ENCODE measurements at places on chromosomes 16 and 17.
A peak's percentile ranks its signal among the peaks of the same experiment; 100 is the strongest.

DNA sequence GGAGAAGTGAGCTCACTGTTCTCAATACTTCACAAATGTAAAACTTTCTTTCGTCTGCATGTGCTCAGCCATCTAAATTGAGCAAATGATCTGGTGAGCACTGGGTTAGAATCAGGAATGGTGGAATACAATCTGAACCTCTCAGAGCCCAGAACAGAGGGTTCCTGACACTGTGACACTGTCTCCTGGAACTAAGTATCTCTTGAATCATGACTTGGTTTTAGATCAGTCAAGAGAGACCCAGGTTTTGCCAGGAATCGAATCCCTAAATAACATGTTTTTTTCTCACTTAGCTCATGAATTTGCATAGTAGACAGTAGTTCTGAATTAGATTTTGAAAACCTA is 49.3 kb downstream of the SF3B3 start:
- peak overlapping the region; percentile 96 for H3K27ac ChIP-seq
- H3K36me3 ChIP-seq: peaks cover 64% of the 10 kb centered on the region
- H3K4me3 ChIP-seq: no peak overlapping the region
- H3K27me3 ChIP-seq: no peaks in the 10 kb centered on the region
- peaks cover 14% of the 10 kb centered on the region for H3K4me1 ChIP-seq

DNA sequence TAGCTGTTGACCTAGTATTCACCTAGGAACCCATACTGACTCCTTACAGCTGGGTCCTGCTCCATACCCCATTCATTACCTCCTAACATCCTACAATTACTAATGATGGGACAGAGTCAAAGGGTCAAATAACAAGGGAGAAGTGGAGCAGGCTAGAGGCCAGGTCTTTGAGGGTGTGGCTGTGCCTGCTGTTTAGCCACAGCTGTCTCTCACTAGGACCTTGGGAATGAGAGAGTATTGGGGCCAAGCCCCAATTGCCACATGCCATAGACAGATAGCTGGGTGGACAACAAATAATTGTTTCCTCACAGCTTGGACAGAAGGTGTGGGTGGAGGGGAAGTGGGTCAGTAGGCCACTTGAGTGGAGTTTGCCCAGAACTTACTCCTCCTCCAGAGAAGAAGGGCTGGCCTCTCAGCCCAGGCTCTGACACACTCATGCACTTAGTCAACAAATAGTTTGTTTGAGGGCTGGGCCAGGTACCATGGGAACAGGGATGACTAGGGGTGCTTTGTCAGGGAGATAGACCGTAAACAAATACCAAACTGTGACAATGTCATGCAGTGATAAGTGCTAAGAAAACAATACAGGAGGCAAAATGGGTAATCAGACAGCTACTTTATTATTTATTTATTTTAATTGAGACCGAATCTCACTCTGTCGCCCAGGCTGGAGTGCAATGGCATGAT is 10.2 kb upstream of the CENPT start:
- peaks cover 17% of the 10 kb centered on the region for H3K36me3 ChIP-seq
- peak overlapping the region; percentile 85 for H3K27ac ChIP-seq
- H3K27me3 ChIP-seq: no peaks in the 10 kb centered on the region

DNA sequence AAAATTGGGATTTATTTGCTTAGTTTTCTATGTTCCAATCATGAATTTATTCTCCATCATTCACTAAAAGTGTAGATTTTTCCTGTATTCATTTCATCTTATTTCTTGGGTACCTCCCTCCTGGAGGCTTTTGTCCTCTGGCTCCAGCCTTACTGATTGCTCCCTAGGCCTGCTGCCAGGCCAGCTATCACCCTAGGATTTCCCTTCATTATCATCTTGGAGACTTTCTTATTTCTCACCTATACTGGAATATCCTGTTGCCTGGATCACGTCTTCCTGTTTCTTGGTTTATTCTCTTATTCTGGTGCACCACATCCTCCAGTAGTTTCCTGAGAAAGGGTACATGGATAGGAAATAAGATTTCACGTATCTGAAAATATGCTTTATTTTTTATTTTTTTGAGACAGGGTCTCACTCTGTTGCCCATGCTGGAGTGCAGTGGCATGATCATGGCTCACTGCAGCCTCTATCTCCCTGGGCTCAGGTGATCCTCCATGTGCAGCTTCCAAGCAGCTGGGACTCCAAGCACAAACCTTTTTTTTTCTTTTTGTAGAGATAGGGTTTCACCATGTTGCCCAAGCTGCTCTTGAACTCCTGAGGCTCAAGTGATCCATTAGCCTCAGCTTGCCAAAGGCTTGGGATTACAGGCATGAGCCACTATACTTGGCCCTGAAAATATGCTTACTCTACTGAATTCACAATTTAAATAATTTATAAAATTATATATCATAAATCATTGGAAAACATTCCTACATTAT is 13.3 kb upstream of the KPNB1 start:
- no peak overlapping the region for H3K4me3 ChIP-seq
- H3K27ac ChIP-seq: no peak overlapping the region
- H3K4me1 ChIP-seq: no peaks in the 10 kb centered on the region
- DNase-seq: no peak
- no peaks in the 10 kb centered on the region for H3K27me3 ChIP-seq

GRCh38 chr16:88713568-88714419 is 7.5 kb downstream of the CTU2 start:
- H3K27me3 ChIP-seq: no peaks in the 10 kb centered on the region
- no peaks in the 10 kb centered on the region for H3K4me1 ChIP-seq
- no peak overlapping the region for H3K4me3 ChIP-seq
- H3K27ac ChIP-seq: no peak overlapping the region

- no peak overlapping the region for H3K27ac ChIP-seq
- no peak for DNase-seq
- H3K36me3 ChIP-seq: peaks cover 36% of the 10 kb centered on the region
- no peaks in the 10 kb centered on the region for H3K27me3 ChIP-seq
- H3K4me3 ChIP-seq: no peak overlapping the region
- H3K4me1 ChIP-seq: peaks cover under 1% of the 10 kb centered on the region
Measured at GRCh38 chr17:28182559-28182958, 136.4 kb upstream of the TMEM97 start.

GRCh38 chr17:66567234-66568170 is 265.1 kb downstream of the PRKCA start:
- H3K27ac ChIP-seq: no peak overlapping the region
- H3K4me3 ChIP-seq: no peak overlapping the region
- peaks cover 9% of the 10 kb centered on the region for H3K36me3 ChIP-seq
- H3K27me3 ChIP-seq: peaks cover 2% of the 10 kb centered on the region
- peaks cover 32% of the 10 kb centered on the region for H3K4me1 ChIP-seq

DNA sequence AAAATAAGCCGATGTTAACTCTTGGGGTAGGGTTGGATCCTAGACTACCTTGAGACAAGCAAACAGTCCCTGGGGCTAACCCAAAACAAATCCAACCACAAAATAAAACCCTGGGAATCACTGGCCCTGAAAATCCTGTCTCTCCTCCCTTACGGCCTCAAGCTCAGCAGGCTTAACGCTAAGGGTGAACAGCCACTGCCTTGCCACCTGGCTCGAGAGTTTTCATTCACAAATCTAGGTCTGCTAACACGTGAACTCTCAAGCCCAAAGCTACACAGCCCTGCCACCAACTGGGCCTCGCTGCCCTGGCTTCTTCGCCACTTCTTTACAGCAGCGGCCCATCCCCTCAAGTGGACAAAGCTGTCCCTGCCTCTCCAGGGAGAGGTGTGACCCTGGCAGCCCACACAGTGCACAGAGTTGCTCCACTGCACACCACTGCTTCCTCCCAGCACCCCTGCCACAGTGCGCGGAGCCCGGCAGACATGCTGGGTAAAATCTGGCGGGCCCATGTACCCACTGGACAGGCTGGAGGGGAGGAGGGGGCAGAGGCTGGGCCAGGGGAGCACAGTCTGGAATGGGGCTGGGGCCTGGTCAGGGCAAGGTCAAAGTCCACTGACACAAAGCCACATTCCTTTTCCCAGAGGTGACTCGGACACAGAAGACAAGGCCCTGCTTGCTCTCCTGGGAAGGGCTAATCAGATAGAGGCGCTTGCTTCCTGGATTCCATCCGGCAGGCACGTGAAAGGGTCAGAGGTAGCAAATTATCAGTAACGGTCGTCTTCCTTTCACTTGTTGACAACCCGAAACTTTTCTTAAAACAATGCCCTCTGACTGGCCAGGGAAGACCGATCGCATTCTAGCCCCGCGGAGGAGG is 996 bp downstream of the PCYT2 start:
- peaks cover 3% of the 10 kb centered on the region for H3K4me1 ChIP-seq
- H3K27me3 ChIP-seq: no peaks in the 10 kb centered on the region
- no peak overlapping the region for H3K27ac ChIP-seq
- peak overlapping the region; percentile 80 for H3K4me3 ChIP-seq
- DNase-seq: no peak

DNA sequence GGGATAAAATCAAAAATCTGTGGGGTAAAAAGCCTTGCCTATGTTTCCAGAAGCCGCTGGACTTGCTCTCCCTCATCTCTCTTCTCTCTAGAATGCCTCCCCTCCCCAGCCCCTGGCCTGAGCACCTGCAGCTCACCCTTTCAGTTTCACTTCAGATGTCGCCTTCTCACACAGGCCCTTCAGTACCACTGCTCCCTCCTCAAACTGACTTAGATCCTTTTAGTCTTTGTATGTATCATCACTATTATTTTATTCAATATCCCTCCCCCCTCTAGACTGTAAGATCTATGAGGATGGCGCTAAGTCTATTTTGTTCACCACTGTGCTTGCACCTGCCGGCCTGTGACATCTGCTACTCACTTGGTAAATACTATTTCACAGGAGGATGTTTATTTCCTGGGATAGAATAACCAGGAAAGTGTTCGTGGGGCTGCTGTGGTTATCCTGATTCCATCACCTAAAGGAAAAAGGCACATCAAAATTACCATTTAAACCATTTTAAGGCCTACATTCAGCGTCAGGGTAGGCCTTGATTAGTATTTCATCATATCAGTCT is 122.3 kb downstream of the MRTFB start:
- H3K36me3 ChIP-seq: no peaks in the 10 kb centered on the region
- no peaks in the 10 kb centered on the region for H3K27me3 ChIP-seq
- H3K27ac ChIP-seq: no peak overlapping the region
- 0 out of 2 replicates have a peak, but pooled peaks cover 3% of the 10 kb centered on the region for H3K4me1 ChIP-seq
- DNase-seq: no peak

- H3K27ac ChIP-seq: no peak overlapping the region
- peaks cover 4% of the 10 kb centered on the region for H3K36me3 ChIP-seq
- H3K27me3 ChIP-seq: no peaks in the 10 kb centered on the region
- no peak overlapping the region for H3K4me3 ChIP-seq
Measured at GRCh38 chr17:72536788-72537187, 416.0 kb downstream of the SOX9 start.

- DNase-seq: no peak
- no peaks in the 10 kb centered on the region for H3K4me1 ChIP-seq
- H3K27ac ChIP-seq: no peak overlapping the region
- H3K4me3 ChIP-seq: no peak overlapping the region
Measured at GRCh38 chr17:50963139-50963538, 97.0 kb upstream of the TOB1 start.

DNA sequence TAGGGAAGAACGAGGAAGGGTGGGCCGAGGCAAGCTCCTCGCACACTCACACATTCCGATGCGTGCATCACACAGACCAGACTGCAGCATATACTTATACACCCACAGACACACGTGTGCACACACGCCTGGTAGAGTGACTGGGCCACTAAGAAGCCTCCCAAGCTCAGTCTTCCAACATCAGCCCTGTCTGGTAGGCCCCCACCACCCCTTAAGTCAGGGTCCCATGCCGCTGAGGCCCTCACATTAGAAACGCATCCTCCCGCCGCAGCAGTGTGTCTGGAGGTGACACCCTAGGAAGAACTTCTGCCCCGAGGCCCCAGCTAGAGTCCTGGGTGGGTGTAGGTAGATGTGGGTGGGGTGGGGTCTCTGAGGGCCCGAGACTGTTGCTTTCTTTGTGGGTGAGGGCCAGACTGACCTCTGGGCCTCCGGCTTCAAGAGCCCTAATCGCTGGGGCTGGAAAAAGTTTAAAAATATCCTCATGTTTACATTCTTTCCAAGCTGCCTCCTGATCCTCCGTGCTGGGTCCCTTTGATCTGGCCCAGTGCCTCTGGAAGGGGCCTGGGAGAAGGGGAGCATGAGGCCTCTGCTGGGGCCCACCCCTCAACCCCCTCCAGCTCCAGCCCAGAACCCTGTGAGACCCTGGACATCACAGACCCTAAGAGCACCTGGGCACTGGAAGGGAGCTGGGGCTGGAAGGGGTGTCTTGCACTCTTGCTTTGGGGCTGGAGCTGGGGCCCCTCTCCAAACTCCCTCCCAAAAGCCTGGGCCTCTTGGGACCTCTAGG is 13.6 kb downstream of the CDH16 start:
- H3K27ac ChIP-seq: no peak overlapping the region
- H3K27me3 ChIP-seq: peaks cover 15% of the 10 kb centered on the region
- H3K4me3 ChIP-seq: no peak overlapping the region
- no peaks in the 10 kb centered on the region for H3K36me3 ChIP-seq
- peaks cover 6% of the 10 kb centered on the region for H3K4me1 ChIP-seq

- no peak overlapping the region for H3K4me3 ChIP-seq
- H3K27ac ChIP-seq: no peak overlapping the region
- H3K27me3 ChIP-seq: peaks cover 51% of the 10 kb centered on the region
- peaks cover 20% of the 10 kb centered on the region for H3K4me1 ChIP-seq
Measured at GRCh38 chr17:61444831-61445230, 7.4 kb upstream of the TBX4 start.

GRCh38 chr16:86809458-86809955 is 231.2 kb downstream of the FOXL1 start:
- no peak for DNase-seq
- peaks cover 12% of the 10 kb centered on the region for H3K27me3 ChIP-seq
- no peak overlapping the region for H3K27ac ChIP-seq

- no peak overlapping the region for H3K4me3 ChIP-seq
- H3K27ac ChIP-seq: no peak overlapping the region
- peaks cover 22% of the 10 kb centered on the region for H3K4me1 ChIP-seq
- H3K36me3 ChIP-seq: no peaks in the 10 kb centered on the region
Measured at GRCh38 chr16:55947366-55947765, 72.2 kb upstream of the CES5A start.

DNA sequence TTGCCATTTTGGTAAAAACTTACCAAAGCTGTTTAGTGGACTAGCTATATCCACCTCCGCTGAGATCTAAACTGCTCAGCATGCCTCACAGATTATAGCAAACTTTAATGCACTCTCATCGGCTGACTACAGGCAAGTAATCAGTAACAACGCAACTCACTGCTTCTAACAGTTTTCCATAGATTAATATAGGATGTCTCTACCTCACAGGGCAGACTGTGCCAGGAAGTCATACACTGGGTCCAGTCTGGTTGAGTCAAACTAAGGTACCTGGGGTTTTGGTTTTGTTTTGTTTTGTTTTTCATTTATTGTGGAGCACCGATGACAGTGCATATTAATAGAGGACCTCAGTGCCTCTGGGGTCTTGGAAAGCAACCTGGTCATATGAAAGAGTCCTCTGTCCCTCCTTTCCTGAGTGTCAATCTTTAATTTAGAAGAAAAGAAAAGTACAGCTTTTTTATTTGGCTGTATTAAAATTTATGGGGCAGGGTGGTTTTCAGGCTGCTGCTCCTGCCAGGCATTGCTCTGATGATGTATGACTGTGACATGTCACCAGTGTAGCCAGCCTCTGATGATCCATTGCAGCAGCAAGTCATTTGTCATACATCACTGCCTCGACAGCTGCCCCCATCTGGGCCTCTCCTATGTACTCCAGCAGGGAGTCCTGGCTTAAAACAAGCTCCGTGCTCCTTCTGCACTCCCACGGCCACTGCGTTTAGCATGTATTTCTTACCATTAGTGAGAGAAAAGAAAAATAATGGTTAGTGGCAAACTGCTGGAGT is 854.1 kb downstream of the KCNJ2 start:
- H3K27ac ChIP-seq: no peak overlapping the region
- DNase-seq: no peak
- peaks cover 15% of the 10 kb centered on the region for H3K27me3 ChIP-seq
